ENCODE measurements at places on chromosomes 2 and 18. TPM values are rescaled to one million over a fixed set of nuclear protein-coding genes. Genes with fewer than 3 reads are reported as not detected.

The NEUROD1 gene
- total RNA-seq, result not detected

The C2orf68 gene
- 22.4 TPM for total RNA-seq

The UGT1A1 gene
- not detected for total RNA-seq

The MEP1B gene
- total RNA-seq, result not detected

The SPATA3 gene
- not detected for total RNA-seq

The POTEJ gene
- total RNA-seq, result not detected

The TRPM8 gene
- total RNA-seq, result not detected

The DAW1 gene
- 0.21 TPM for total RNA-seq

The FAM237A gene
- total RNA-seq, result not detected

The GALNT3 gene
- 0.35 TPM for total RNA-seq

The CIB4 gene
- total RNA-seq, result 0.44 TPM

The BCL11A gene
- total RNA-seq, result 4.7 TPM

The PROKR1 gene
- total RNA-seq, result not detected

The KCNS3 gene
- total RNA-seq, result 2.8 TPM

The DLGAP1 gene
- 0.29 TPM for total RNA-seq

The CRYGA gene
- not detected for total RNA-seq

The UGT1A3 gene
- total RNA-seq, result not detected

The PSTPIP2 gene
- total RNA-seq, result 3.2 TPM

The ADD2 gene
- 2.8 TPM for total RNA-seq

The BOLL gene
- not detected for total RNA-seq

The GPR35 gene
- 1.3 TPM for total RNA-seq

The OBSL1 gene
- 187 TPM for total RNA-seq

The OSR1 gene
- total RNA-seq, result 67.9 TPM

The PLGLB1 gene
- 0.84 TPM for total RNA-seq

The FRZB gene
- total RNA-seq, result 2.4 TPM

The CYRIA gene
- total RNA-seq, result 7.2 TPM

The TEX51 gene
- not detected for total RNA-seq

The WIPF1 gene
- 29.9 TPM for total RNA-seq

The BCL2 gene
- 11.6 TPM for total RNA-seq

The PLCD4 gene
- 3.0 TPM for total RNA-seq

The SERPINB10 gene
- not detected for total RNA-seq

The EPAS1 gene
- 262 TPM for total RNA-seq

The TMEM198 gene
- total RNA-seq, result 4.1 TPM

The COL4A4 gene
- 17.2 TPM for total RNA-seq

The SLC38A11 gene
- total RNA-seq, result 0.42 TPM

All from left cardiac atrium (tissue), 4 donors.